ENCODE measurements at places on chromosomes 7 and 10.

GRCh38 chr7:117319181-117319580 is 3.7 kb downstream of the WNT2 start:
- peak; percentile 7 for DNase-seq

DNA sequence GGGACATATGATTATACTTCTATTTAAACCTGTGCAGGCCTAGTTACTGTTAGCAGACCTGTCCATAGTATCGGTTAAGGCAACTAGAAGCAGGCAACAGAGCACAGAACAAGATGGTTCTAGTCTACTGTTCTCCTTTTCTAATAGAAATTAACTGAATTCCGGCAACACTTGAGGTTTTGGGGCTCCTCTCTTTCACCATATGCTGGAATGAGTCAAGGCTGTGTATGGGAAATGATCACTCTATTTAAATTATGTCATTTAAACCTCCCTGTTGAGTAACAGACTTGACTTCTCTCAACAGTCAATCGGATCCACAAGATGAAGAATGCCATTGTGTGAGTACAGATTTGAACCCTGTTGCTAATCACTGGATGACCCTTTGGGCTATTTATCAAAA is 6.2 kb upstream of the OTUD1 start:
- no peak for DNase-seq

DNA sequence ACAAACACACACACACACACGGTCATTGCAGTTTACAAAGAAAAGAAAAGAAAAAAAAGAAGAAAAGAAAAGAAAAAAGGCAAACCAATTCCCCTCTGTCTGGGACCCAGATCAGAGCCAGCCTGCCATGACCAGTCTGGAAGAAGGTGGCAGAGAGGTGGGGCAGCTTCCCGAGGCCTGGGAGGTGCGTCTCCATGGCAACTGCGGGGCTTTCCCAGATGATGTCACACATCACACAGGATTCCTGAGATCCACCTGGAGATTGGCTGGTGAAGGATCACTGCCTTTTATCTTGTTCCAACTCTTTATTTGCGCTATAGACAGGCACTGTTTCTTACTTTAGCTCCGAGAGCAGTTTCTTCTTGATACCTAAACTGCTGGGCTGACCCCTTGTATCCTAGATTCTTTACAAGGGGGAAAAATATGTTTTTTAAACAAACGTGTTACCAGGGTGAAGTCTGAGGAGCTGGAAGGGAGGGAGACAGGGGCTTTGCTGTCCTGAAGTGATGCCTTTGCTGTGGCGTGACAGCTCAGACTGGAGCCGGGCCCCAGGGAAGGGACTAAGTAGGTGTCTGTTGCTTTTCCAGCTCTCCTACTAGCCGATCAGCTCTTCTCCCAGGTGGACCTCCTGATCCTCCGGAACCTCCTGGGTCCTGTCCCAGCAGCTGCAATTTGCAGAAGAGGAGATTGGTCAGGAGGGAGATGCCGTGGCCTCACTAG is 298.5 kb downstream of the KLF6 start:
- peak; percentile 58 for DNase-seq

DNA sequence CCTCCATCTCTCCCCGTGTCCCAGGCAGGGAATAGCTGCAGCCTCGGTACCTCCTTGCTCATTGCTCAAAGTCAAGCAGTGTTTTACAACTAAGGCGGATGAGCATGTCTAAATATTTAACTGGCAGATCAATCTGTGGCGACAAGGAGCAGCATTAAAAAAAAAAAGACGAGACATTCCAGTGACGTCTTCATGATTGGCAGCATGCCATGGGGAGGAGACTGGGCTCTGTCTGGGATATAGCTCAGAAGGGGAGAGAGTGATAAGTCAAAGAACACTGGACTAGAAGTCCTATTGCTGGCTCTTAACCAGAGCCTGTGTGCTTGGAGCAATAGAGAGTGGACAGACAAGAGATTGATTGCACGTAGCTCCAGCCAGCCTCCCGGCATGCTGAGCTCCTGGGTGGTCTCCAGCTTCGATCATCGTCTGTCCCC is 287.5 kb upstream of the PODXL start:
- peak; percentile 88 for DNase-seq

- no peak for DNase-seq
These were observed 61.0 kb upstream of the MYL10 start for GRCh38 chr7:101690061-101690460.

Measured in spinal cord (tissue), 10 donors.